ENCODE measurements at places on chromosomes 2 and 18.

DNA sequence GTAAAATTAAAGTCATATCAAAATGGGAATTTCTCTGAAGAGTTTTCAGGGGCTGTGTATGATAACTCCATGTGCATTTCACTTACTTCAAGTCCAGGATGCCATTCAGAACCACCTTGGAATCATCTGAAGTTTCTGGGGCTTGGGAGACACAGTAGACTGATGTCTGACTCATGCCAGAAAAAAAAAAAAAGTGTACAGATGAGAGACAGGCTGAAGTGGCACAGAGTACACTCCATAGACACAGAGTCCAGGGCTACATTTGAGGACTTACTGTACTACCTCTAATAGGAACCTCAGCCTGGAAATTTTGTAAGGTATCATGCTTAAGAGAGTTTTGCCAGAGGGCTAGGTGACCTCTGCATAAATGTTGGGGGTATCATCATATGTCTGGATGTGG lies 92.0 kb downstream of the SS18 start:
- DNase-seq = no peak

DNA sequence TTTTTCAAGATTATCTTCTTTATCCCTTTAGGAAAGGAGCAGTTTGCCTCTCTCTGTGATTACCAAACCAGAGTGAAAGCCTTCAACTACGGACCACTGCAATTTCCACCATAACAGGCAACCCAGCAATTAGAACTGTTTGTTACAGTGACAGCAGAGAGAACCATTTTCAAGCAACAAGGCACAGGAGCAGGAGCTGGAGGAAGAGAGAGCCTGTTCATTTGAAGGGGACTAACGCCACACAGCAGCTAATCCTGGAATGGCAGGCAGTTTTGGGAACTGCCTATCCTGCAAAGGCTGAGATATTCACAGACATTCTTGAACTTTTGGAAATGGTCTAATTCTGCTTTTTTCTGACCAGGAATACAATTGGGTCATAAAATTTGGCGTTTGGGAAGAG lies 1541.9 kb upstream of the PIK3C3 start:
- DNase-seq = peak; percentile 7

GRCh38 chr2:229620759-229621158 lies 93.6 kb downstream of the DNER start:
- DNase-seq = no peak

GRCh38 chr2:169349535-169349934 lies 12.8 kb downstream of the LRP2 start:
- DNase-seq = no peak

DNA sequence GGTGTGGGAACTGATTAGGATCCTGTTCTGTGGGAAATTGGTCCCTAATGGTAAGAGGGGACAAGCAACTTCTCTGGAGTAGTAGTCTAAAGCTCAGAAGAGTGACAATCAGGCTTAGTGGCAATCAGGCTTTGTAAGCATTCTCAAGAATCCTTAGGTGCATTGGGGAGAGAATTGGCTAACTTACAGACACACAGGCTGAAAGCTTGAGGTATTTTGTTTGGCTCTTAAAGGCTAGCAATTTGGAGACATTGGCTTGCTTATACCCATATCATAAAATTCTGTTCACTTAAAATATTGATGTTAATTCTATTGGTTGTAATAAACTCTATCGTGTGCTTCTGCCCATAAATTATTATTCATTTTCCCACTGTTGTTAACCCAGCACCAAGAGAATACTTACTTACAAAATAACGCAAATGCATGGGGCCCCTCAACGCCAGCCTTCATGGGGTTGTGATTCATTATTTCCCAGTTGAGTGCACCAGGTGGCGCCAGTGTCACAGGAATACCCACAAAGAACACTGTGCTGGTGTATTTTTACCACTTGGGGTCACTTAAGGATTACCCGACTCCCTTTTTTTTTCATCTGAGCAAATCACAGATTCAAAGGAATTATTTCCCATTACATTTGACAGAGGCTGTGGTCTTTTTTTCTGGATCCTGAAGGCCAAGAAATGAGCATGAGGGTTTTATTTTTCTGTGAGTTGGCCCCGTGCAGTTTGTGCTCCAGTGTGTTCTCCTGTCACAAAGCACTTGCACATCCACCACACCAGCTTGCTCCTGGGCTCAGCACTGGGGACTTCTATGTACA lies 45.5 kb downstream of the DDX1 start:
- peak; percentile 52 for DNase-seq

GRCh38 chr2:42050703-42051542 lies 3.1 kb downstream of the PKDCC start:
- no peak for DNase-seq

GRCh38 chr2:47026748-47027534 lies 111.3 kb upstream of the MCFD2 start:
- no peak for DNase-seq

DNA sequence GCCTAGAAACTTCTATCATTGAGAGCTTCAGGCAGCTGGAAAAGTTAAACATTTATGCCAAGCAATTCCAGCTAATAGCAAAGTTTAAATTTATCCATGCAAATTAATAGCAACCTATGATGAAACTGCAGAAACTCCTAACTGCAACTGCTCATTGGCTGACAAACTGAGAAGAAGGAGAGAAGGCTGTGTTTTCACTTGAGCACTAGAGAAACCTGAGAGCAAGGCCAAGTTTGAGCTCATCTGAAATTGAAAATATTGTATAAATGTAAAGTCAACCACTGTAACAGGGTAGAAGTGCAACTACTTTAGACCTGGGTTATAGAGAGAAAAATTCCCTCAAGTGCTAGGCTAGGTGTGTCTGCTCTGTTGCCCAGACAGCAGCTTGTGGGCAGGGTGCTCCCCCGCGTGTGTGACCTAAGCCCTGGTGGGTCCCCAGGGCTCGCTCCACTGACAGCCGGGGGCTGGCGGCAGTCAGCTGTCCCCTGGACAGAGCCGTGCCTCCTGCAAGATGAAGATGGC lies 50.2 kb downstream of the CABYR start:
- no peak for DNase-seq

DNA sequence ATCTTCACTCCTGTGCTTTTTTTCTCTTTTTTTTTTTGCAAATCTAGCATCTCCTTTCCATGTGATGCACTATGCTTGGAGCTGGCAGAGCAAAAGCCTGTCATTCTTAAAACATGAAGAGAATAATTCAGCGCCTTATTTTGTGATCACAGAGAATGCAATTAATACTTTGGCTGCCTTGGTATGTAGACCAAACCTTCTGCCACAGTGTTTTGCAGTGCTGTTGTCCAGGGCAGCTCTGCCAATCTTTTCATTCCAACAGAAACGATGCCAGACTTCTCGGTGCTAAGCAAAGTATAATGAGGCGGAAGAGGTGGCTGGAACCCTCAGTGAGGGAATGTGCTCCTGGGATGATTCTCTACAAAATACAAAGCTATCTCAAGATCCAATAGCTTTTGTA lies 25.6 kb downstream of the BCL2 start:
- DNase-seq = no peak

GRCh38 chr18:55483266-55483871 lies 104.6 kb downstream of the TCF4 start:
- no peak for DNase-seq

- DNase-seq = no peak
Observed at GRCh38 chr2:80222644-80223043, 81.9 kb downstream of the LRRTM1 start.

- DNase-seq = no peak
Observed at GRCh38 chr2:36394804-36395203, 39.2 kb downstream of the CRIM1 start.

DNA sequence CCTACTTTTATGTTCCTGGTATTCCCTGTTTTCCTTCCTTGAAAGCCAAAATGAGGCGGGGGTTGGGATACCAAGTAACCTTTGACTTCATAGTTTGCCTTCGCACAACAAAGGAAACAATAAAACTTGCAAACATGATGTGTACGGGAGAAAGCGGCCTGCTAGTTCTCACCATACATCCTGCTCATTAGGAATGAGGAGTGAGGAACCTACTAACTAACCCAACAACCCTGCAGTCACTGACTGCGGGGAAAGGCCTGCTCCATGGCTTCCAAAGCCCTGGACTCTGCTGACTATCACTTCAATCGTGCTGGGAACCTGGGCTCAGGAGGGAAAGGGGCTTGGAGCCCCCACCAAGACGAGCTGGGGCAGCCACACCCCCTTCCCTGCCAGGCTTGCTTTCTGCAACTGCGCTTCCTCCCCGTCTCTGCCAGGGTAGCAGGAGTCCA lies 24.2 kb downstream of the RPL31 start:
- DNase-seq = no peak

GRCh38 chr2:201219328-201220096 lies 36.6 kb downstream of the CASP10 start:
- DNase-seq = no peak

DNA sequence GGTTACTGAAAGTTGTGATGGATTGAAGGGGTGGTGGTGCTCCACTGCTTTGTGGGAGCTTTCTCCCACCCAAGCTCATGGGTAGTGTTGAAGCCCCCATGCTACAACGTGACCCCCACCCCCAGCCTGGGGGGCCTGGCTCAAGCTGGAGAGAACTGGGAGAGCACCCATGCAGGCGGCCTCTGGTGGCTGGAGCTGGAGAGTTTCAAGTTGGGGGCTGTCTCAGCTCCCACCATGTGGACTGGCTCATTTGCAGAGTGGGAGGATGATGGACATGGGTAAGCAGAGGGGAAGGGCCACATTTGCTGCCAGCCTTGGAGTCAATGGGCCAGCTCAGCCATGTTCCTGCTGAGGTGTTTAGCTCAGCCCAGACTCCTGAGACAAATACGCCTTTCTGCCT lies 62.8 kb downstream of the INPP4A start:
- no peak for DNase-seq

All from NCI-H187 (cell line).